Adipocyte (in vitro differentiated cells): ENCODE measurements at places on chromosomes 16 and 17.
A peak's percentile ranks its signal among the peaks of the same experiment; 100 is the strongest.

GRCh38 chr17:29039764-29040598 lies 3.0 kb upstream of the PIPOX start:
- DNase-seq: peak; percentile 83

DNA sequence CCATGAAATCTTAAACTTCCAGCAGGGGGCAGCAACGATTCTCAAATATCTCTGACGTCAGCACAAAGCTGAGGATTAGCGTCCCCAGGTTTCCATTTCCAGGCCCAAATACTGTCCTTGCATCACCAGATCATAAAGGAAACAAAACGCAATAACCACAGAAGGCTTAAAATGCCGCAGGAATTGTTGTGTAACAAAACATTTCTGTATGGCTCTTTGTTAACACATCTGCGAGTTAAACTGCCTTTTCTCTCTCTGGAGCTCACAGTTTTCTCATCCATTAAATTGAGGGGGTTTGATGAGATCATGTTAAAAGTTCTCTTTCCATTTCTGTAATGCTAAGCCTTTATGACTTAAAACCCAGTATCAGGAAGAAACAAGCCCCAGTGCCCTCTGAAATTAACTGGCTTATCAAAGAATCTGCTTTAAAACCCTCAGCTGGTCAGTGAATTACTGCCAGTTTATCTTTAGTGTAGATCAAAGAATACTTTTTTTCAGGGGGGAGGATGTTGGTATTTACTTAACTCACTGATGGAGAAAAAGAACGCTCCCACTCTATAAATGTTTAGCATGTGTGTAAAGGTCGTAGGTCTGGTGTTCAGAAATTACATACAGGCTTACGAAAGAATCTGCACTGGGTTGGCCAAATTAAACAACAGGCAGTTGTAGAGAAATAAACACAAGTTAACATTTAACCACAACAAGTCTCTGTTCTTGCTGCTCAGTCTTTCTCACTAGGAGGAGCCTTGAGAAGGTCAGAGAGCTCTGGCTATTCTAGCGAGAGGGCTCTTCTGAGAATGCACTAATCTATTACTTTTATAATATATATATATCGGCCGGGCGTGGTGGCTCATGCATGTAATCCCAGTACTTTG lies 10.6 kb upstream of the TERF2 start:
- peak; percentile 99 for DNase-seq

GRCh38 chr17:9261081-9262012 lies 240.0 kb downstream of the NTN1 start:
- no peak for DNase-seq

GRCh38 chr16:55475919-55476318 lies 3.1 kb upstream of the MMP2 start:
- no peak for DNase-seq
